ENCODE measurements at places on chromosomes 16 and 17.
A peak's percentile ranks its signal among the peaks of the same experiment; 100 is the strongest.

GRCh38 chr17:9185142-9185541, 163.8 kb downstream of the NTN1 start:
- DNase-seq, result no peak

GRCh38 chr17:17548044-17548443, 43.5 kb downstream of the PEMT start:
- no peak for DNase-seq

- no peak for DNase-seq
Observed at GRCh38 chr16:22132801-22133200, 29.5 kb upstream of the SDR42E2 start.

DNA sequence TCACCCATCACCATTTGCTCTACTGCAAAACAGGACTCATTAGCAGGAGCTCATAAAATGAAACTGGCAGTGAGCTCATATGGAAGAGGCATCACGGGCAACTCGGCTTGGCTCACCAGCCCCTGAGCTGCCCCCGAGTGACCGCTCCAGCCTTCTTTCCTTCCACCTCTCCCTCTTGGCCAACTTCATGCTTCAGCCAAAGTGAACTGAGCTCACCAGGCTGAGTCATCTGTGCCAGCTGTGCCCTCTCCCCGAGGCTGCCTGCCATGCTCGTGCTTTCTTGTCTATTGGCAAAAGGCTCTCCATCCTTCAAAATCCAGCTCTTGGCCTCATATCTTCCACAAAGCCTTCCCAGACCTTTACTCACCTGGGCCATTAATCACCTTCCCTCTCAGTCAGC, 391.4 kb downstream of the WWOX start:
- DNase-seq, result no peak

DNA sequence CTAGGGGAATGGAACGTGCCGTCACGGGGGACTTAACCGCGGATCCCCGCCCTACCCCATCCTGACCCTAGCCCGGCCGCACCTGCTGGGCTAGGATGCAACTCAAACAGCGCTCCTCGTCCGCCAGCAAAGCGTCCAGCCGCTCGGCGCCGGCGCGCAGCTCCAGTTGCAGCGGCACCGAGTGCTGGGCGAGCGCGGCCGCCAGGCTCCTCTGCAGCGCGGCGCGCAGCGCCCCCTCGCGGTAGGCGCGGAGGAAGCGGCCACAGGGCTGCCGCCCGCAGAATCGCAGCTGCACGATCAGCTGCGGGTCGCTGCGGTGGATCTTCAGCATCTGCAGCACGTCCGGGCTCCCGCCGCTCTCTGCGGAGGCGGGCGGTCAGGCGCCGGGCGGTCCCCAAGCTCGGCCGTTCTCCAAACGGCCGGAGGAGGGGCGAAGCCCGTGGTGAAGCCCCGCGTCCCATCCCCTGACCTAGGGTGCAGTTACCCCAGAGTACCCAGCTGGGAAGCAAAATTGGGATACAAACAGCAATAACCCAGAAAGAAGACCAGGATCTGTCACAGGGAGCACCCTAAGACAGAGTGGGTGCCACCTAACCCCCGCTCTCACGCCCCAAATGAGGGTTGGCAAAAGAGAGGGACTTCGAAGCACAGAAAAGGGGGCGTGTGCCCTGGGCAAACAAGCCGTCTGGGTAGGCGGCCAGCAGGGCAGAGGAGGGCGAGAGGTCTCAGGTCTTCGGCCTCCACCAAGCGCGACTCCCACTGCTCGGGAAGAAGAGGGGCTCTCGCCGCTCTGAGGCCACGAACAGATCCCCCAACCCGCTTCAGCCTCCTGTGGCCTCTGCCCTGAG, 4.2 kb downstream of the TRADD start:
- DNase-seq, result peak; percentile 43

- DNase-seq, result no peak
Observed at GRCh38 chr17:20026960-20027359, 17.8 kb downstream of the SPECC1 start.

GRCh38 chr16:54266363-54266955, 20.1 kb downstream of the IRX3 start:
- DNase-seq, result no peak

- no peak for DNase-seq
Observed at GRCh38 chr16:66494916-66495315, 55.0 kb downstream of the TK2 start.

DNA sequence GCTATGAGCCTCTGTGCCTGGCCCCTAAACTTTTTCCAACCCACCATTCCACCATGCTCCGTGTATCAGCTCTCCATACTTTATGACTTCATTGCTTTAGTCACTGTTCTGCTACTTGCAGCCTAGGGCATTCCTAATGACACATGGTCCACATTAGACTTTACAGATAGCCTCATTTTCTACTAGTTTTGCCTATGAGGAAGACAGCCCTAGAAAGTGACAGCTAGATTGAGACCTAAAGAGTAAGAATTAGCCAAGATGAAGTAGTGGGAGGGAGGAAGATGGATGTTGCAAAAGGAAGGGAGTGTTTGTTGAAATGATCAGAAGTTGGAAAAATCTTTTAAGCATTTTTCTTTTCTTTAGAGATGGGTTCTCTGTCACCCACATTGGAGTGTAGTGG, 11.0 kb downstream of the C16orf54 start:
- no peak for DNase-seq

GRCh38 chr17:29958947-29959657, 17.7 kb downstream of the EFCAB5 start:
- DNase-seq, result no peak

DNA sequence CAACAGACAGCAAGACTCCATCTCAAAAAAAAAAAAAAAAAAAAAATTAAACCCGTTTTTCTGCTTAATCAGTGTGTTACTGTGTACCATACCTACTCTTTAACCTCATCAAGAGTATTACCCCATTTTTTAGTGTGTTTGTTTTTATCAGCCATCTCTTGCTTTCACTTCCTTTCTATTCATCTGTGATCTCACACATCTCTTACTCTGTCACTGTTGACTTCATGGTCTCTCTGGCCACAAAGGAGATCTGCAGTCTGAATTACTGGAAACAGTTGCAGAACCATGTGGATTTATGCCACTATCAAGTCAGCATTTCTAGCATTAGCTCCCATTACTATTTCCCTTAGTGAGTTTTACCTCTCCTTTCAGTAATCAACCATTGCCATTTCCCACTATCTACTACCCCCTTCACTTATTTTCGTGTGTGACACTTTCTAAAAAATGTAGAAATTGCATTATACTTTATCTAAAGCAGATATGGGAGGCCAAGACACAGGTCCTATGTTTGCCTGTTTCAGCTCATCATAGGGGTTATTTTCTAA, 20.1 kb downstream of the NDEL1 start:
- DNase-seq, result no peak

DNA sequence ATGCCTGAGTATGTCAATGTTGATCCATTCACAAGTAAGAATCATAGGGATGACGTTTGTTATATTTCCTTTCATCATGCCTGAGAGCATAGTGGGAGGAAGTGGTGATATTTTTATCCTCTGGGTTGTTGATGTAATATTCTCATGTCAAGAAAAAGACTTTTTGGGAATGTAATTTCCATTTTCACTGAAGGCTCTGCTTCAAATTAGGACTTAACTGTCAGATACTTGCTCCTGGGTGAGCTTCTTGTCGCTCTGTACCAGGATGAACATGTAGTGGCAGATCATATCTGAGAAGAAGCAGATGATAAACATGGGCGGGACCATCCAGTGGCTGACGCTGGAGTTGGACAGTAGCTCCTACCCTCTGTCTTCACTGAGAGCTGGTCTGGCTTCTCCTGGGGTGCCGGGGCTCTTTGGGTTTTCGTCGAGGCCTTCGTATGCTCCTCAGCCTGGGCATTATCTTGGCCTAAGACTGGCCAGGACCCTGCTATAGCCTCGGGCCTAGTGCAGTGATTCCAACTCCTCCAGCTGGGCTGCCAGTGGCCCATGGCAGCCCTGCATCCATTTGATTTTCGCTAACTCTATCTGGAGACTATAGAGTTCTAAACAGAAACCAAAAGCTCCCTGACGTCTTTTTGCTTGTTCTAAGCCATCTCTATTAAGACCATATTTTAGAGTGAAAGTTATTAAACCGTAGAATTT, 19.7 kb downstream of the CYB5B start:
- no peak for DNase-seq

DNA sequence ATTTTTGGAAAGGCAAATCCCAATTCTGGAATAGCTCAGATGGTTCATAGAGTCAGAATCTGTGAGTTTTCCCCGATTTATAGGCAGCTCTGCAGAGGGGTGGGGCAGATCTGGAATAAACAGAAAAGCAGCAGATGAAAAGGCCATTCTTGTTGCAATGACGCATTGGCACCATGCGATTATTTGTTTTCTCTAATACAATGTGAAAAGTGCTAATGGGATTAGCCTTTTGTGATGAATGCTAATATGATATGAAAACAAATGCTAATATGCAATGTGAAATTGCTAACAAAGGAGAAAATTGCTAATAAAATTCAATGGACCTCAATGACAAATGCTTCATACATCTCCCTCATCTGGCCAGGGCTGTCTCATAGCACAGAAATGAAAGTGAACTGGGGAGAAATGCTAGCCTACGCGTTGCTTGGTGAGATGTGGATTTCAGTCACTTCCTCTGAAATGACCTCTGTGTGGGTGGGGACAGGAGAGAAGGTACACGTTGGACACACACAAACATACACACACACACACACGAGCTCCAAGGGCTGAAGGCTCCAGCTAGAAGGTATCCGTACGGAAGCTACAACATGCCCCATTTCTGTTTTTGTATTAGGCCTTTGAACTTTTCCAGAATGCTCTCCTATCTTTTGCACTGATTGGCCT, 394.5 kb downstream of the XYLT1 start:
- no peak for DNase-seq

DNA sequence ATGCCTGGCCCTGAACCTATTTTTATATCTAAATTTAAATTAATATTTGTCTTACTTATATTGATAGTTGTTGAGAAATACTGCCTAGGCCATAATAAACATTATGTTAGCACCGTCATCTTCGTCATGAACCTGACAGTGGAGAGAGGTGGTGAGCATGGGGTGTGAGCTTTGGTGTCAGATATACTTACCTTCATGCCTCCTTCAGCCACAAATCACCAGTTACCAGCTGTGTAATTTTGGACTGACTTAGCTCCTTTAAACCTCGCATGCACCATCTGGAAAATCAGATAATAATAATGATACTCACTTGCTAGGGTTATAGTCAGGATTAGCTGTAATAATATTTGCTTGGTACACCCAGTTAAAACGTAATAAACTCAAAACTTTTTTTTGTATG, 35.0 kb downstream of the SNX29 start:
- DNase-seq, result no peak

DNA sequence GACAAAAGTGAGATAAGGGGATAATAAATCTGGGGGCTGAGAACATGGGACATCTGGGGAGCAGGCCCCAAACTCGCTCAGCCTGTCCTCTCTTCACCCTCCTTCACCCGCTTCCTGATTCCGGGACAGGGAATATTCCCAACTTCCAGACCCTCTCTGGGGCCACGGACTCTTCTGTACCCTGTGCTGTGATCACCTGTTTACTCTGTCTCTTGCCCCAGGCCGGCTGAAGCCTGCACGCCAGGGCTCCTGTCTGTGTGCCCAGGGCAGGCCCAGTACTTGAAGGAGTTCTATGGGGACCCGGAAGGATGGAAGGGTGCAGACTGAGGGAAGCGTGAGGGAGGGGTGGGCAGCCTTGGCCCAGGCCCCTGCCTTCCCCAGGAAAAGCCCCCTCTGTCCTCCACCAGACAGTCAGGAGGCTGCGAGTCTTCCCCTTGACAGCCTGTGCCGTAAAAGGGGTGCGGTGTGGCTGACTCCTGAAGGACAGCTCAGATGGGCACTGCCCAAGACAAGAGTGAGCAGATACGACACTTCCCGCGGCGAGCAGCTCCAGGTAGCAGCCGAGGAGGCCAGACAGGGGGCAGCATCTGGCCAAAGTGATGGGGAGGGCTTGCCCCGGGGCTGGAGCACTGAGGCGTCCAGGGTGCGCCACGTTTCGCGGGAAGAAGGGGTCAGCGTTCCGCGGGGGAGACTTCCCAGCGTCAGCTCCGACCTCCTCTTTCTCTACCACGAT, 1.0 kb upstream of the CCNF start:
- DNase-seq, result no peak
